ENCODE measurements at places on chromosomes 2 and 18. TPM values are rescaled to one million over a fixed set of nuclear protein-coding genes. Genes with fewer than 3 reads are reported as not detected.

- no peaks in the 10 kb centered on the region for H3K27me3 ChIP-seq
- H3K4me1 ChIP-seq = no peaks in the 10 kb centered on the region
- no peak overlapping the region for H3K4me3 ChIP-seq
- no peaks in the 10 kb centered on the region for H3K36me3 ChIP-seq
These were observed 11.7 kb downstream of the RHBDD1 start for GRCh38 chr2:226847511-226847910.

DNA sequence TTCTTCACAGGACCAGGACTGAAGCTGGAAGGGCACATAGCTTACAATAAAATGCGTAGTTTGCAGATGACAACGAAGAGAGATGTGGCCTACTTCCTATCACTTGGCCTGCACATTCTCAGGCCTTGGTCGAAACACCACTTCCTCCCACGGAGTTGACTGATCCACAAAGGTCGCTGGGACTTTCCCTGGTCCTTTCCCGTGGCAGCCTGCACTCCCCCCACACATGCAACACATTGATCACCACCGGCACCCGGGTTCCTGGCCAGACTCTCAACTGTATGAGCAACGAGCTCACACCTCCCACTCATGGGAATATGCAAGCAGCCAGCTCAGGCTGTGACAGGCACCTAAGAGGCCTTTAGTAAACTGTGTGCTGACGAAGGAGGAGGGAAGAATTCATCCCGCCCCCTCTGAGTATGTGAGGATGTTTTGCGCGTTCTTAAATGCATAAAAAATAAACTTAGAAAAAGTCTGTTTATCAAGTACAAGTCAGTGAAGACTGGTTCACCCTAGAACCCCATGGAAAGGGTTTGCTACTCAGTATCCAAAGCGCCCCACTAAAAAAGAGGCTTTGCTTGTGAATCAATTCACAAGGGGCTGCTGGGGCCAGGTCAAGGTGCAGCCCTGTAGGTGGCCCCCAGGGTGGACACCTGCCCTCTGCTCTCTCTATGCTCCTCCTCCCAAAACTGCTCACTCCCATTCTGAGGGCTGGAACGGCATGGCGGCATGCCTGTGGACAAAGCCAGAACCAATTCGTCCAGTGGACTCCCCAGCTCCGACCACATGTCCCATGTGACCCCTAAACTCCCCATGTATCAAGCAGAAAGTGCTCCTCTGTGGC, 154.3 kb downstream of the EIPR1 start:
- no peaks in the 10 kb centered on the region for H3K36me3 ChIP-seq
- no peak overlapping the region for H3K4me3 ChIP-seq
- no peak for DNase-seq
- H3K27me3 ChIP-seq = no peaks in the 10 kb centered on the region
- no peak overlapping the region for H3K27ac ChIP-seq

- H3K4me3 ChIP-seq = no peak overlapping the region
- DNase-seq = no peak
- H3K27me3 ChIP-seq = no peaks in the 10 kb centered on the region
- no peak overlapping the region for H3K27ac ChIP-seq
- no peaks in the 10 kb centered on the region for H3K36me3 ChIP-seq
These were observed 180.9 kb upstream of the HS6ST1 start for GRCh38 chr2:128499367-128500137.

ALLC gene
- polyA plus RNA-seq = 0.68 TPM

GRCh38 chr2:233953087-233953801, 36.1 kb downstream of the TRPM8 start:
- DNase-seq = no peak
- H3K4me1 ChIP-seq = no peaks in the 10 kb centered on the region
- H3K36me3 ChIP-seq = no peaks in the 10 kb centered on the region
- no peak overlapping the region for H3K4me3 ChIP-seq
- H3K27ac ChIP-seq = no peak overlapping the region

DNA sequence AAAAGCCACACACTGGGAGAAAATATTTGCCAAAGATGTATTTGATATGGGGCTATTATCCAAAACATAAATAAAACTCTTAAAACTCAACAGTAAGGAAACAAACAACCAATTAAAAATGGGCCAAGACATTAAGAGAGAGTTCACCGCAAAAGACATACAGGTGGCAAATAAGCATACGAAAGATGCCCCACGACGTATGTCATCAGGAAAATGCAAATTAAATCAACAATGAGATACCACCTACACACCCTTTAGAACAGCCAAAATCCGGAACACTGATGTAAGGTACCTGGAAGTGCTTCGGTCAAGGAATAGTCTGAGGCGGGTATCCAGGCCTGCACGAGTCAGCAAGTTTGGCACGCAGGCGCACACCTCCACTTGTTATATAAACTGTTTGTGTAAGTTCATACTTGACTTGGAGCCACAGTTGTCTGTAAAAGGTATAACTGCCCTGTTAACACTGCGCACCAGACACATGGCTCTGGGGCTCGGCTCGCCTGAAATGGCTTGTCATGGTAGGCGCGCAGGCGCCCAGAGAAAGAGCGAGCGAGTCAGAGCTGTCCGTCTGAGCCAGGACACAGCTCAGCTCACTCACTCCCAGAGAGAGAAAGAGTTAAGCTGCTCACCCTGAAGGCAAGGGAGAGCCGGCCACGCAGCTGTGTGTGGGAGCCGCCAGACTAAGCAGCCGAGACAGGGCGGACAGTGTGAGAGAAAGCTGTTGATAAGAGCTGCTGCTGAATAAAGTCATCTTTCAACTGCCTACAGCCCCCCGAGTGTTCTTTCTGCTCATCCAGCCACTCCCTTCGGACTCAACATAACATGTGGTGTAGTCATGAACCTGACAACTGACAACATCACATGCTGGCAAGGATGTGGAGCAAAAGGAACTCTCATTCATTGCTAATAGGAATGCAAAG, 87.3 kb downstream of the HNRNPLL start:
- peak overlapping the region; percentile 30 for H3K27ac ChIP-seq
- no peak for DNase-seq
- no peaks in the 10 kb centered on the region for H3K27me3 ChIP-seq

DNA sequence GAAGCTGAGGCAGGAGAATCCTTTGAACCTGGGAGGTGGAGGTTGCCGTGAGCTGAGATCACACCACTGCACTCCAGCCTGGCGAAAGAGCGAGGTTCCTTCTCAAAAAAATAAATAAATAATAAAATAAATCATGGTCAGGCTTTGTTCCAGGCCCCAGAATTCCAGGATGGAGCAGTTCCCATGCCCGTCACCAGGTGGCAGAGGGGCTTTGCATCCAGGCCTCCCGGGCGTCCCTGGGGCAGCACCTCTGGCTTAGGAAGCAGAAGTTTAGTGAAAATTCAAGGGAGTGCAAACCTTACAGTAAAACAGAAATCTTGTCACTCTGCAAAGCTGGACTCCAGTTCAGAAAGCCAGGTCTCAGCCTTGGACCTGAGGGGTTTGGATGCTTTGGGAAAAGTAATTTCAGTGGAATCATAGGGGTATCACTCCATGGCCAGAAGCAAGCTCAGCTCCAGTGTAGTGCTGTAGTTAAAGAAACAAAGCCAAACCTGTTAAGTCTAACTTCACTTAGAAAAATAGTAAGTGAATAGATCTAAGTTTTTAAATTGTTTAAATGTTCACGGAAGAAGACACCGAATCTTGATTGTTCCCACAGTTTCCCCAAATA, 512.7 kb downstream of the CMPK2 start:
- DNase-seq = peak; percentile 42
- no peaks in the 10 kb centered on the region for H3K36me3 ChIP-seq
- no peak overlapping the region for H3K27ac ChIP-seq
- H3K4me1 ChIP-seq = no peaks in the 10 kb centered on the region

XDH gene
- polyA plus RNA-seq = 0.66 TPM

- no peak overlapping the region for H3K27ac ChIP-seq
These were observed 205.7 kb downstream of the ASB1 start for GRCh38 chr2:238632181-238633060.

DNA sequence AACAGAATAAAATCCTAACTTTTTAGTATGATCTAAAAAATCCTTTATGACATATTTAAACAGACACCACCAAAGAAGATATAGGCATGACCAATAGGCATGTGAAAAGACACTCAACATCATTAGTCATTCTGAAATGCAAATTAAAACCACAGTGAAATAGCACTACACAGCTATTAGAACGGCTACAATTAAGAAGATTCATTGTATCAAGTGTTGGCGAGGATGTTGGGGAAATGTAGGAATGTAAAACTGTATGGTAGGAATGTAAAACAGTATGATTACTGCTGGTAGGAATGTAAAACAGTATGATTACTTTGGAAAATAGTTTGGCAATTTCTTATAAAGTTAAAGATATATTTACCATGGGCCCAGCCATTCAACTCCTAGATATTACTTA, 253.3 kb upstream of the TCF4 start:
- H3K36me3 ChIP-seq = no peaks in the 10 kb centered on the region
- no peak overlapping the region for H3K27ac ChIP-seq
- DNase-seq = no peak
- no peaks in the 10 kb centered on the region for H3K4me1 ChIP-seq
- no peak overlapping the region for H3K4me3 ChIP-seq

- no peak overlapping the region for H3K4me3 ChIP-seq
- no peak overlapping the region for H3K27ac ChIP-seq
These were observed 16.8 kb upstream of the SRBD1 start for GRCh38 chr2:45627911-45628310.

GRCh38 chr2:194328456-194328855, 1328.6 kb upstream of the SLC39A10 start:
- no peaks in the 10 kb centered on the region for H3K4me1 ChIP-seq
- no peaks in the 10 kb centered on the region for H3K36me3 ChIP-seq
- no peak for DNase-seq
- no peaks in the 10 kb centered on the region for H3K27me3 ChIP-seq
- no peak overlapping the region for H3K27ac ChIP-seq
- H3K4me3 ChIP-seq = no peak overlapping the region

DNA sequence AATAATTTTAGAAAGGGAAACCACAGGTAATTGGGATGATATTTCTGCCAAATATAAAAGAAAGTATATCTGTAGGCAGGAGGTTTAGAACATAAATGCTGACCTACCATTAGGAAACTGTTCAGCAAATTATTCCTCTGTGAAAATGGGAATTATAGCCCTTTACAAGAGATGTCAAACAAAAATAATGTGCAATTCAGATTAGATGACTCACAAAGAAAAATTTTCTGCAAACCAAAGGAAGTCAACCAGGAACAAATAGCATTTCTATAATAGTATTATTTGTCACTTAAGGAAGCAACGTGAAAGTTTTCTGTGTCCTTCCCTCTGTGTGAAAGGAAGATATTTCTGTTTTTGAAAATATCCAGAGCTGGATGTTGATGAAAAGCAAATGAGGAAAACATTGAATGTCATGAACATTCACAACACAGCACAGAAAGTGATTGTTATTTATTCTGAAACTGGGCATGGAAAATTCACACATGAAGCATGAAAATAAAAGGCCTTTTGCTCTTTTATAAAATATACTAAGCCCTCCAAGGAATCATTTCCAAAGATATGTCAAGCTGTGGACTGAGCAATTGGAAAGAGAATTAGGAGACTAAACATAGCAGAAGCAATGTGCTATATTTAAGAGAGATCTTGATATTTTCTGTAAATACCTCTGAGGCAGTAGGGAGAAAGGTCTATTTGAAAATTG, 57.9 kb upstream of the SPHKAP start:
- H3K27me3 ChIP-seq = no peaks in the 10 kb centered on the region
- H3K36me3 ChIP-seq = no peaks in the 10 kb centered on the region
- H3K4me1 ChIP-seq = no peaks in the 10 kb centered on the region
- H3K27ac ChIP-seq = no peak overlapping the region

DNA sequence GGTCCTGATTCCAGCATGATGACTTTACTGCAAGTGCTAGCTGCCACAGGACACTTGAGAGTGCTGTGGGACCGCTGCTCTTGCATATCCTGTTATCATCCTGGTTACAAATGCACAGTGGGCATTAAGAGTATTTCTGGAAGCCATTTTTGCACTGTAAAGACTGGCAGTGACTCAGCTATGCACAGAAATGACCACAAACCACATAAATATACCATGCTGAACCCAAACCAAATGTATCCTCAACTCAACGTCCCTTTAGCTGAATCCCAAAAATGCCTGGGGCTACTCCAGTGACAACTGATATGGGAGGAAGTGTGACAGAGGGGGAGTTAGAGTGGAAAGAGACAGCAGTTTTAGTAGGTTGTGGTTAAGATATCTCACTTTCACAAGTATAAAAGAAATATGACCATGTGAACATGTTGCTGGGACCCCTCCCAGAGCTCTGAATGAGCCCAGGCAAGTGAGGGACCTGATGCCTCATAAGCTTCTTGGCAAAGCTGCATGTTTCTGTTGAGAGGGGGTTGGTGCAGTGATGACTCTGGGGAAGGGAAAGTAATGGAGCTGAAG, 37.3 kb downstream of the RHBDD1 start:
- no peaks in the 10 kb centered on the region for H3K4me1 ChIP-seq
- no peak overlapping the region for H3K27ac ChIP-seq
- H3K4me3 ChIP-seq = no peak overlapping the region
- no peak for DNase-seq
- H3K36me3 ChIP-seq = peaks cover 3% of the 10 kb centered on the region

GRCh38 chr2:144132357-144132756, 387.6 kb downstream of the ZEB2 start:
- H3K36me3 ChIP-seq = no peaks in the 10 kb centered on the region
- no peak overlapping the region for H3K27ac ChIP-seq

- H3K36me3 ChIP-seq = no peaks in the 10 kb centered on the region
- peaks cover 10% of the 10 kb centered on the region for H3K27me3 ChIP-seq
- no peak for DNase-seq
- H3K4me1 ChIP-seq = peaks cover 6% of the 10 kb centered on the region
- H3K27ac ChIP-seq = no peak overlapping the region
- H3K4me3 ChIP-seq = peak overlapping the region; percentile 36
These were observed 852 bp upstream of the KCNH7 start for GRCh38 chr2:162839419-162839818.

RNF25 gene
- 28.8 TPM for polyA plus RNA-seq

DNA sequence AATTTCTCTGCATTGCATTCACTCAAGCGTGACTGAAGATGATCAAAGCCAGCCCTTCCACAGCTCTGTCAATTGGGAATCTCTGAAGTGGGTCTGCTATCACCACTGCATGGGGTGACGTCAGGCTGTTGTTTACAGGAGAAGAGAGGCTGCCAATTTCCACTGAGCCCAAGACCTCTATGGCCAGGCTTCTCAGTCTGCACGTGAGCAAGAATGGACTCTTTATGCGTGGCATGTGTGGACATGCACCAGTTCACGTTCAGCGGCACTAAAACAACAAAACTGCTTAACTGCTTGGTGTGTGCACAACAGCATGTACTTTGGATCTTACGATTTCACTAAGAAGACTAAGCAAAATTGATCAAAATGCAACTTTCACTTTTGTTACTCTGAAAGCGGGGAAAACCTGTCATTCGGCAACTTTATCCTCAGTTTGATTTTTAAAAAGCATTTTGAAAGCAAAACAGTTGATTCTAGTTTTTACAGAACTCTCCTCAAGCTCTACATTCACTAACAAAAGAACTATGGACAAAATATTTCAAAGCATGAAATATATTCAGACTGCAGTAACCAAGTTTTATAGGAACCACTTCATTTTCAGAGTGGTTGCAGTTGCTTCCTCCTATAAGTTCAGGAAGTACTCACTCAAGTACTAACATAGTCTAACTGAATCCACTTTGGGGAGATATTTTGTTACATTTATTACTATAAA, 77.0 kb upstream of the SERTAD2 start:
- peak overlapping the region; percentile 14 for H3K4me3 ChIP-seq
- H3K27me3 ChIP-seq = no peaks in the 10 kb centered on the region
- peaks cover 29% of the 10 kb centered on the region for H3K4me1 ChIP-seq

C2orf76 gene
- polyA plus RNA-seq = 12.0 TPM

GRCh38 chr2:8923183-8923582, 80.3 kb downstream of the MBOAT2 start:
- H3K4me3 ChIP-seq = no peak overlapping the region
- no peaks in the 10 kb centered on the region for H3K4me1 ChIP-seq
- H3K27me3 ChIP-seq = no peaks in the 10 kb centered on the region
- DNase-seq = no peak
- no peaks in the 10 kb centered on the region for H3K36me3 ChIP-seq
